ENCODE measurements at places on chromosomes 4 and X.

DNA sequence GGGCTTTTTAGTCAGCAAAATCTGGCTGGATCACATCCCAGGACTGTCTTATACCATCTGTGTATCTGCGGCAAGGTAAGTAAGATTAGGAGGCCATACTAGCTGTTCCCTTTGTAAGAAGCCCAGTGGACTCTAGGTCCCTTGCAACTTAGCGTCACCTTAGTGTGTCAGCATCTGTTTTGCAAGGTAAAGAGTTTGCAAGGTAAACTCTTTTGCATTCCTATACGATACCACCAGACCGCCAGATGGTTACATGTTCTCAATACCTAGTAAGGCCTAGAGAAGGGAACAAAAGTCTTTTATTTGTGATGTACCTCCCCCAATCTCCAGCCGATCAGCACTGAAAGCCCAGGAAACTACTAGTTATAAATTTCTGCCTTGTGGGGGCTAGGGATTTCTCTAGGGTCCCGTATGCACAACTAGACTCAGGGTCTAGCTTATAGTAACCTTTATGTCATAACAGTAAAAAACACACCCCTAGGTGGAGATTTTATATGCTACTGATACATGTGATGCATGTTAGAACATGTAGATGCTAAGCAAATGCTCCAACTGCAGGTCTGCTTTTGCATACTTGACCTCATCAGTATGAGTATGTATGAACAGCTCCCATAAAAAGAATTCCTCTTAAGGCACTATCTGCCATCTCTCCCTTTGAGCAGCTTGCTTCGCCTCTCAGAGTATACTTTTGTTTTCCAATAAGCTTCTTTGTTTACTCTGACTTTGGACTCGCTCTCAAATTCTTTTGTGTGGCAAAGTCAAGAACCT is 78.4 kb downstream of the KCNIP4 start:
- DNase-seq = no peak

- peak; percentile 48 for DNase-seq
Measured at GRCh38 chr4:118282692-118283091, 70.1 kb downstream of the PRSS12 start.

GRCh38 chr4:158111241-158111640 is 61.6 kb downstream of the GASK1B start:
- DNase-seq = no peak

GRCh38 chrX:47570794-47571193 is 9.8 kb downstream of the ARAF start:
- no peak for DNase-seq

GRCh38 chr4:143253166-143253565 is 68.4 kb downstream of the USP38 start:
- no peak for DNase-seq

GRCh38 chr4:168502861-168503260 is 6.0 kb downstream of the PALLD start:
- no peak for DNase-seq

- DNase-seq = no peak
Measured at GRCh38 chr4:188780028-188780427, 640.8 kb downstream of the TRIML1 start.

DNA sequence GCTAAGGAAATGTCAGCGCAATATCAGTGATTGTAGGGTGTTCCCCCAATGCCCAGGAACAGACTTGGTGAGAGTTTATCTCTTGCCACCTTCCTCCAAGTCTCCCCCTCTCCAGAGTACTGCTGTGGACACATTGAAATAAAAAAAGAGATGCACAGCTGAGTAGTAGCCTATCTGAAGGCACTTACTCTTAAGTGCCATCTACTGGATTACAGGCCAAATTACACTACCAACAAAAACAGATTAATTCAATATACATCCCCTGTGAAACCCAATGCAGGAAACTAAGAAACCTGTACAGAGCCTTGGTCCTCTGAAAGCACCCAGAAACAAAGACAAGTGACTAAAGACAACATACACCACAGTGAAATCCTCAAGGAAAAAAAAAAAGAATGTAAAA is 460.3 kb downstream of the ZIC3 start:
- DNase-seq = no peak

DNA sequence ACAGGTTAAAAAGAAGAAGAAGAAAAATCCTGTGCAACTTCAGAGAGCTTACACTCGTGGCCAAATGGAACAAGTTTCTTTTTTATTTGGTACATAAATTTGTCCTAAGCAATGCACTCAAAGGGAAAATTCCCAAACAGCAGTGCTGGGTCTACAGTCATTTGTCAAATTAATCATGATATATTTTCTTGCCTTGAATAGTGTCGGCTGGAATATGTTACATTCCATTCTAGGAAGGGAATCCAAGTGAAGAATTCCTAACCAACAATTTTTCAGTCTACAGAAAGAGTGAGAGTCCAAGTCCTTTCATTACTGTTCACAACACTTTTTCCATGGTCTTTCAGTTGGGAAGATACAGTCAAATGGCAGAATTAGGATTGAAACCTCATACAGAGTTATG is 63.9 kb downstream of the HAND2 start:
- no peak for DNase-seq

- DNase-seq = no peak
Measured at GRCh38 chrX:103153661-103154060, 60.7 kb upstream of the NXF3 start.

GRCh38 chr4:119647558-119647957 is 19.0 kb upstream of the PDE5A start:
- no peak for DNase-seq

GRCh38 chr4:147586637-147587036 is 30.6 kb upstream of the TMEM184C start:
- no peak for DNase-seq

DNA sequence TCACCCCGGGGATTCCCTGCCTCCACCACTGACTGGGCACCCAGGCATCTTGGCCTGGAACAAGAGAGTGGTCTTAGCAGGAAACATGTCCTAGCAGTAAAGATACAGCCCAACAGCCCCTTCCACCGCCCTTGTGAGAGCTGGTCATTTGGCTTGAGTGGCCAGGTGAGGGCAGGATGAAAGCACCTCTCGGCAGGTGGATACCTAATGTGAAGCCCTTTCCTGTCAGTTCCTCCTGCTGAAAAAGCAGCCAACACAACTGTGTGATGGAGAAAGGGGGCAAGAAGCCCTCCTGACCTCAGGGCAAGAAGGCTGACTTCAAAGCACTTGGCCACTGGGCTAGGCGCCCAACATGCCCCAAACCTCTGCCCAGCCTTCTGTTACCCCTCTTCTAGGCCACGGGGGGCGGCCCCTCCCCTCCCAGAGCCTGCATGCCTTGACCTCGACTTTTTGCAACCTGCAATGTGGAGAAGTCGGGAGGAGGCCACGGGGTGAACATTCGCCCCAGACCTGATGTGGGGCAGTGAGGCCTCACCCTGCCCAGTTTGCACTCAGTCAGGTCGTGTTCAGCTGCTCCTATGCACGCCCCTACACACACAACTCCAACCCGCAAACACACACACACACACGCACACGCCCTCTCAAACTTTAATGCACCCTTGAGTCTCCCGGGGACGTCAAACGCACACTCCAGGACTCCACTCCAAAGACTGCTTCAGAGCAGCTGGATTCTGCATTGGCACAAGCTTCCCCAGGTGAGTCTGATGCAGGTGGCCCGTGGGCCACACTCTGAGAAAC is 1.1 kb downstream of the LGI2 start:
- peak; percentile 45 for DNase-seq

- no peak for DNase-seq
Measured at GRCh38 chr4:25795566-25796454, 67.0 kb downstream of the SEL1L3 start.

GRCh38 chrX:123771449-123772064 is 38.7 kb upstream of the THOC2 start:
- DNase-seq = no peak

GRCh38 chr4:137370206-137370633 is 162.1 kb downstream of the PCDH18 start:
- no peak for DNase-seq

DNA sequence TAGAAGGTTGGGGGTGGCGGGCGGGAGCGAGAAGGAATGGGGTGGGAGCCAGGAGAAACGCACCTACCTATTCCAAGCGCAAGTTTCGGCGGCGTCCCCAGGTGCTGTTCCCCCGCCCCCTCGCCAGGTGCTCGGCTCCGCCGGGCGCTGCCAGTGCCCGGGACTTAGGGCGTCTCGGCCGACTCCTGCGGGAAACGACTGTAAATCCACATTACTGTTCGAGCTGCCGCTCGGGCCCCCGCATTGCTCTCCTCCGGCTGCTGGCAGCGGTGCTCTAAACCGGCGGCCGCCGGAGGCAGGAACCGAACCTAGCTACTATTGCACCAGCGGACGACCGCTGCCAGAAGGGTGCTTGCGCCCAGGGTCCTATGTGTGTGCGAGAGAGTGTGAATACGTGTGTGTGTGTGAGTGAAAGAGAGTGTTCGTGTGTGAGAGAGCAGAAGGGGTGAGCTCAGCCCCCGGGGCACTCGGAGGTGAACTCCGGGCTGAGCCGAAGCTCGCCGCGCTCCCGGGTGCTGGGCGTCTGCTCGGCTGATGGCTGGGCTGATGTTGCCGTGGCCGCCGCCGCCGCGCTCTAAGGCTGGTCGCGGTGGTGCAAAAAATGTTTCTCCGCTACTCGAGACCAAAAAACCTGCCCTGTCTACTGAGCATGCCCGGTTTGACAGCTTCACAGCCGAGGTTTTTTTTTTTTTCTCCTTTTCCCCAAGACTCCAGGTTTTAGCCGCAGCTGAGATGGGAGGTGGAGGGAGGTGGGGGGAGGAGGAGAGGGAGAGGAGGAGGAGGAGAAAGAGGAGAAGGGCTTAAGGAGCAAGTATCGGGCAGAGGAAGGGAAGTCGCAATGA is 115.7 kb upstream of the TEX13C start:
- DNase-seq = peak; percentile 8

DNA sequence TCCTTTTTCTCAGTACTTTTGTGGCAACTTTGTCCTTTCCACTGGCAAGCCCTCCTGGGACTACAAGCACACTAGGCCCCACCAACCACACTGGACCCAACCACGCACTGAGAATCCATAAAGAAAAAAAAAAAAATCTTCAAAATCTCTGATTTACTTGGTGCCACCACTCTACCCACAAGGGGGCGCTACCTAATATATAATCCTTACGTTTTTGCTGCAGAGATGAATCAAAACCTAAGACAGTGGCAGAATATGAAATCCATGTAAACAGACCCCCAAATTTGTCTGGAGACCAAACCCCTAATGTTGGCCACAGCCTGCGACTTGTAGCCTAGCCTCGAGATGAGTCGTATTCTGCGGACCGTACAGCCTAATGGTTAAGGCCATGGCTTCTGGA is 63.5 kb upstream of the ARHGAP36 start:
- peak; percentile 17 for DNase-seq

- no peak for DNase-seq
Measured at GRCh38 chrX:135985973-135986310, 707 bp downstream of the SLC9A6 start.

DNA sequence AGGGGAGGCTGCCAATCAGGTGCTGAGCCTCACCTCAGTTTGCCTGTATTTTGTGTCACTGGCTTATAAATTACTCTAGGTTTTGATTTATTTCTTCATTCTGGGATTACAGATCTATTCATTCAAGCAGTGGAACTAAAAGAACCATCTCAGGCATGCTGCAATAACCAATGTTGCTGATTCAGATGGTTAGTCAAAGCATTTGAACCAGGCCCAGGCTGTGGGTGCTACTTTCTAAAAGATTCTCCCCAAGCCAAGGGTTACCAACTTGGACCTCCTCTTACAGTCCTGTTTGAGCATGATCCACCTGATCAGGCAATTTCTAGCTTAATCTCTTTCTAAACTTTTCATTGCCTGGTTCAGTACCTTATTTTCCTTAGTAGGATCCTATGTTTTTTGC is 67.2 kb downstream of the TMEM131L start:
- no peak for DNase-seq

DNA sequence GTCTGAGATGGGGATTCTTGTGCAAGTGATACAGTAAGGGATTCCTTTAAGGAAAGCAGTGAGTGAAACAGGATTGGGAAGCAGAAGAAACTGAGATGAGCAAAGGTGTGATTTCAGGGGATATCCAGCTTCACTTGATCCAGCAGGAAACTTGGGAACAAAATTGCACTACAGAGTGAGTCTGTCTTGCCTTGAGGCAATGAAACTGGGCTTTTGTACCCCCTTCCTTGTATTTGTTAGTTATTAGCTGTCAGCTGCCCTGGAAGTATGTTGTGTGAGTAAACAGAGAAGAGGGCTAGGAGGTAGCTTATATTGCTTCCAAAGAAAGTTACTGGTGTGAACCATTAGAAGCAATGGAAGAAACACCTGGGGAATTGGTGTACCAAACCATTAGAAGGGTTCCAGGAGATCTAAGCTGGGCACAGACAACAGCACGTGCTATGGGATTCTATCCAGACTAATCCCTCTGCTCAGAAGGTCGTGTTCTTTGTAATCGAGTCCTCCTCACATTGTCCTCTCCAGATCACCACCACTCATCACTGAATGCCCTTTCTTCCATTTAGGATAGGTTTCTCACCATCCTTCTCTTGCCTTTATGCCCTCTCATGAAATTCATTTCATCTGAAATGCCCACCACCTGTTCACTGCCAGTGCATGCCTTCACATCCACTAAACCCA is 76.0 kb downstream of the PDLIM5 start:
- no peak for DNase-seq

- no peak for DNase-seq
Measured at GRCh38 chr4:166625018-166625637, 609.2 kb downstream of the SPOCK3 start.

DNA sequence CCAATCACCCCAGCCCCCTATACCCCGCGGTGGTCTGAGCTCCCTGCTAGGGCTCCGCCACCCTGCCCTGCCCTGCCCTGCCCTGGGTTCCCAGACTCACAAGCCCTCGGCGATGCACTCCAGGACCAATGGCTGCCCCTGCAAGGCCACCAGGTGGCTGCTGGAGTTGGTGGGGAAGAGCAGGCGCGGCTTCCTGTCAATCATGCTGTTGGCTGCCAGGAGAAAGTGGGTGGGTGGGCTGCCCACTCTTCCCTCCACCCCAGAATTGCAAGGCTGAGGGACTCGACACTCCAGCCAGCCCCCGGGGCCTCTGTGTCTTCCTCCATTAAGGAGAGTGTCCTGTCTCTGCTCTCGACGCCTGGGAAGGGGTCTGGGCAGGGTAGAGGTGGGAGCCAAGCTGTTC is 15.7 kb downstream of the L1CAM start:
- DNase-seq = no peak

DNA sequence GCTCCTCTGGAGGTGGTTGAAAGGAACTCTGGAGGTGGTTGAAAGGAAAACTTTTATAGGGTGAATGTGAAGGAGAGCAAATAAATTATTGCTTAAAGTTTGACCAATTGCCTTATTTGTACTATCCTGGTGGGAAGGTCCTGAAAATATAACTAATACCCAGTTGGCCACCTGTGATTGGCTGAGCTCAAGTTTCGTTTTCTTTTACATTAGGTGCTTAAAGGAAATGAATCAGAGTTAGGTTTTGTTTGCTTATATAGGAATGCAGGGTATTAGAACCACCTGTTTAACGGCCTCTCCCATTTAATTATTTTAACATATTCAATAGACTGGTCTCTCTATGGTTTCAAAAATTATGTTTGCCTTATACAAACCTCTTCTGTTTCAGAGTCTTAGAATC is 497.6 kb downstream of the PRR32 start:
- DNase-seq = no peak

- DNase-seq = no peak
Measured at GRCh38 chr4:5124876-5125275, 73.6 kb downstream of the STK32B start.

GRCh38 chrX:106874075-106874474 is 29.1 kb downstream of the RIPPLY1 start:
- DNase-seq = no peak
